ENCODE measurements at places on chromosomes 4 and X.

GRCh38 chrX:72297953-72298730 lies 7.6 kb downstream of the CITED1 start:
- DNase-seq: no peak

GRCh38 chr4:17103231-17103630 lies 204.8 kb upstream of the LDB2 start:
- no peak for DNase-seq

- no peak for DNase-seq
Observed at GRCh38 chrX:105229146-105229545, 8.7 kb upstream of the TEX13A start.

GRCh38 chrX:109732807-109733612 lies at the start of gene ACSL4:
Gene ACSL4, minus strand, starts transcription at chrX:109733257. Its CDS starts 49,894 bp downstream, at chrX:109683363.
- peak; percentile 53 for DNase-seq

- no peak for DNase-seq
Observed at GRCh38 chrX:137171626-137172025, 137.8 kb upstream of the GPR101 start.

DNA sequence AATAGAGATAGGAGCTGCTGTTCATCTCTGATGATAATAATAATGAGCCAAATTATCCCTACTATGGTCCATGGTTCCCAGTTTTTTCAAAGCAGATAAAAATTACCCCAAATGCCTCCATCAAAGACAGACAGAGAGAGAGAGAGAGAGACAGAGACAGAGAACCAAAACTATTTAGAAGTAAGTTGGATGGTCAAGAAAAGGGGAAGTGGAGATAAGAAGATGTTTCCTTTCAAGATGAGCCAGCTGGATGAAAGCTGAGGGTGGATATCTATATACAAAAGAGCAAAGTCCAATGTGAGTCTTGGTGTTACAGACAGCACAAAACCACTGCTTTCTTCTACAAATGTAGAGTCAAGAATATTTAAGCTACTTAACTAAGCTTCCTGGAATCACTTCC lies 173.9 kb downstream of the GRIA3 start:
- no peak for DNase-seq

DNA sequence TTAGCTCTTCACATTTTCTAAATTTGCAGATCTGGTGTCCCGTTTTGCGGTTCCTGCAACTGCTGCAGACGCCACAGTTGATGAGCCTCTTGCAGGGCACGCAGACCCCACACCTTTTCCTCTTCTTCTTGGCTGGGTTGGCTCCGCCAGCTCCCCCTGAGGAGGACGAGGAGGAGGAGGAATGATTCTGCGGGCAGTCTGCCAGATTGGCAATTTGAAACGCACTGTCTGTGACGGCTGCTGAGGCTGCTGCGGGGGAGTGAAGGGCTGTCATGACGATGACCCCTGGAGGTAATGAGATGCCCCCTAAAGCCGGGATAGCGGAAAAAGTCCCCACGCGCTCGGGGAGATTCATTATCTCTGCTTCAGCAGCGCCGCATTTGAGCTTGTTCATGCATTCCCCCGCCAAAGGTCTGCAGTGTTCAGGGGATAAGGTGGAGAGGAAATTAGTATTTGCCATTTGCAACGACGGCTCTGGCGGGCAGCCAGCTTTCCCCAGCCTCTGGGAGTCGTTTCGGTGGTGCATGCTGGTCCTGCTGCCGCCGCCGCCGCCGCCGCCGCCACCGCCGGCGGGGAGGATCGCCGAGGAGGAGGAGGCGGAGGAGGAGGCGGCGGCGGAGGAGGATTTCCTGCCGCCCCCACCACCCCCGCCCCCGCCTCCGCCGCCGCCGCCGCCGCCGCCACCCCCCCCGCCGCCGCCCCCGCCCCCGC lies 3.8 kb downstream of the CXXC4 start:
- peak; percentile 72 for DNase-seq

- DNase-seq: no peak
Observed at GRCh38 chr4:15237648-15238230, 190.1 kb upstream of the C1QTNF7 start.

DNA sequence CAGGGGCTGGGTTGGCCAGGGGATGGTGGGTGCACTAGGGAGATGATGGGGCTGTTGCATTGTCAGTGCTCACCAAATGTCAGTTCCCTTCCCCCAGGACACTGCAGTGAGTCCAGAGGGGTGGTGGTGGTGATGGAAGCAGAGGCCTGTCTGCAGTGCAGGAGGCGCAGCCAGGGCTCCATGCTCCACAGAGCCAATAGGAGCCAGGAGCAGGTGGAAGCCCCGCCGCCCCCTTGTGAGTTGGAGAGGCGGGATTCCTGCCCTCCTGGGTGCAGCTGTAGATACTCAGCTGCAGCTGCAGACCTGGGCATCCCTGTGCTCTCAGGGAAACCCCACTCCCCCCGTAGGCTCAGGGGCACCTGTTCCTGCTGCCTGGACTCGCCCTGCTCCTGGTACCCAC lies 284.7 kb downstream of the EVC2 start:
- DNase-seq: no peak

DNA sequence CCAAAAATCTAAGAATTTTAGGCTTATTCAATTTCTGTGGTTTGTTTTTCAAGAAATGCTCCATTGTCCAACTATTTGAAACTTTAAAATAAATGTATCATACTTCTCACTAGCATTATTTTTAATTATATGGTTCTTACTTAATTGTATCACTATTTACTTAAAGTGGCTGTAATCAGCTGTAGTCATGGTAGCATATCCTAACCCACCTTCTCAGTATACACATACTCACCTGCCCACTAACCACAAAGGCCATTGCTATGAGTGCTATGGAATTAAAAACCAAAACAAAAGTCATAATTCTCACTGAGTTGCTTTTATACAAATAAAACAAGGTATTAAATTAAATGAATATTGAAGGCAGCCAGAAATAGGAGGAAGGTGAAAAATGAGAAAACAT lies 5.0 kb downstream of the FBXO8 start:
- no peak for DNase-seq

- no peak for DNase-seq
Observed at GRCh38 chr4:155688860-155689259, 22.2 kb downstream of the GUCY1A1 start.

DNA sequence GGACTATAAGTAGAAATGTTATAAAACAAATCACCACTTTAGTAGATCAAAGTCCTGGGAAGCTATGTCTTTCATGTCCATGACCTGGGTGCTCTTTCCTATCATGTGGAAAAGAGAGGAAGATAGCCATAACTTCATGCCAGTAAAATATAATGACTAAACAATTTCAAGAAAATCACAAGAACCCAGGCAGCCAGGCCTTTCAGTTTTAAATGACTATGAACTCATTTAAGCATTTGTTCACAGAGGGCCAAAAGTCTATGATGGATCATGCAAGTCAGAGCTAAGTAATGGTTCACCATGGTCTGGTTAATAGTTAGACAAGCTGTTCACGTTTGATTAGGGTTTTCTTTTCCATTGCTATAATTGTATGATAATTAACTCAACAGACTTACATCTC lies 155.8 kb downstream of the PPARGC1A start:
- no peak for DNase-seq

- DNase-seq: no peak
Observed at GRCh38 chr4:12573716-12574115, 910.4 kb downstream of the RAB28 start.

DNA sequence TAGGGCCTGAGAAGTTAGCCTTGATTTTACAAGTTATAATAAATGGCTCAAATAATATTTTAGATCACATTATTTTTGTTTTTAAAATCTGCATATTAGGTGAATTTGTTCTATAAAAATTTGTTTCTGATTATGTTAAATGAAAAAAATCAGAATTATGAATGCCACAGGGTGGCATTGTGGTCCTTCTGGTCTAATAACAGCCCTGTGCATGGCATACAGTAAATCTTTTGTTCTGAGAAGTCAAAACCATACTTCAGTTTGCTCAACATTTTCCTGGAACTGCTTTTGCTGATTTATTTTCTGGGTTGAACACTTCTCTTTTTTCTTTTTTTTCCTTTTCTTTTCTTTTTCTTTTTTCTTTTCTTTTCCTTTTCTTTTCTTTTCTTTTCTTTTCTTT lies 101.0 kb upstream of the UBQLN2 start:
- DNase-seq: no peak

DNA sequence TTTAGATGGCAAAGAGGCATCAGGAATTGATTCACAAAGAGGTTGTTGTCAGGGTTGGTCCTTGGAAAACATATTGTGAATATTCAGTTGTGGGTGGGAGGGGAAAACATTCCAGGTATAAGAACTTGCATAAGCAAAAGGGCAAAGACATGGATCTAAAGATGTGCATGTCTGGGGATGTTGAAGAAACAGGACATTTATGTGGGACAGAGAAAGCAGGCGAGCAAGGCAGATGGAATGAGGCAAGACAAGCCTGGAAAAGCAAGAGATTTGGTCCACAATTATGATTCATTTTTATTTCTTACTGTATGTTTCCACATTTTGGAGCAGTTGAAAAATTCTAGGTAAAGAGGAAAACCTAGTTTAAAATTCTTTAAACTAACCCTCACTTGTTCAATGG lies 134.9 kb upstream of the CXXC4 start:
- no peak for DNase-seq

DNA sequence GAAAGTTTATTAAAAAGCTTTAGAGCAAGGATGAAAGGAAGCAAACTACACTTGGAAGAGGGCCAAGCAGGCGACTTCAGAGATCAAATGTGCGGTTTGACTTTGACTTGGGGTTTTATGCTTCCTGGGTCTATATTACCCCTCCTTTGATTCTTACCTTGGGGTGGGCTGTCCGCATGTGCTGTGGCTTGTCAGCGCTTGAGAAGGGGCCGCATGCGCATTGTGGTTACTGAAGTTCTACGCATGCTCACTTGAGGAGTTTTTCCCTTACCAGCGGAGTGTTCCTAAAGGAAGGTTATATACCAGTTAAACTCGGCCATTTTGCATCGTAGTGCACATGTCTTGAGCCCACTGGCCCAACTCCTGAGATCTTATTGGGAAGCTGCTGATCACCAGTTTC lies 9.9 kb downstream of the ZNF157 start:
- no peak for DNase-seq

- no peak for DNase-seq
Observed at GRCh38 chrX:24019448-24019847, 7.5 kb downstream of the KLHL15 start.

GRCh38 chrX:9465380-9466123 lies 694 bp downstream of the TBL1X start:
- no peak for DNase-seq

DNA sequence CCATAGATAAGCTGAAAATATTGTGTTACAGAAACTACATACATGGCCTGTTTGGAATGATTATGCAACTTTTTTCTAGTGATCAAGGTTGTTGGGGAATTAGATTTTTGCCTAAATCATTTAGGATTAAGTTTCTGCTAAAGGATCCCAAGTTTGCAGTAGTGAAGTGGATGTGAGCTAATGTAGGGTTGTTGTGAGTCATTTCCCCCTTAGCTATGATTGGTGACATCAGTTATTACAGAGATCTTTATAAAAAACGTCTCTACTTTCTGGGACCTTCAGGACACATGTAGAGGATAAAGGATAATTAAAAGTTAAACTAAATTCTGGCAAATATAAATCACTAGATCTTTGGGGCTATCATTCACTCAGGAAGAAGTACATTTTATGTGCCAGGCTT lies 133.3 kb downstream of the GATB start:
- peak; percentile 36 for DNase-seq

- DNase-seq: no peak
Observed at GRCh38 chr4:148778980-148779675, 336.9 kb upstream of the NR3C2 start.

GRCh38 chr4:150625033-150625432 lies 43.1 kb downstream of the MAB21L2 start:
- no peak for DNase-seq

- no peak for DNase-seq
Observed at GRCh38 chr4:42464550-42465094, 67.3 kb downstream of the SHISA3 start.

- DNase-seq: peak; percentile 67
Observed at GRCh38 chr4:168605411-168605810, 108.6 kb downstream of the PALLD start.

DNA sequence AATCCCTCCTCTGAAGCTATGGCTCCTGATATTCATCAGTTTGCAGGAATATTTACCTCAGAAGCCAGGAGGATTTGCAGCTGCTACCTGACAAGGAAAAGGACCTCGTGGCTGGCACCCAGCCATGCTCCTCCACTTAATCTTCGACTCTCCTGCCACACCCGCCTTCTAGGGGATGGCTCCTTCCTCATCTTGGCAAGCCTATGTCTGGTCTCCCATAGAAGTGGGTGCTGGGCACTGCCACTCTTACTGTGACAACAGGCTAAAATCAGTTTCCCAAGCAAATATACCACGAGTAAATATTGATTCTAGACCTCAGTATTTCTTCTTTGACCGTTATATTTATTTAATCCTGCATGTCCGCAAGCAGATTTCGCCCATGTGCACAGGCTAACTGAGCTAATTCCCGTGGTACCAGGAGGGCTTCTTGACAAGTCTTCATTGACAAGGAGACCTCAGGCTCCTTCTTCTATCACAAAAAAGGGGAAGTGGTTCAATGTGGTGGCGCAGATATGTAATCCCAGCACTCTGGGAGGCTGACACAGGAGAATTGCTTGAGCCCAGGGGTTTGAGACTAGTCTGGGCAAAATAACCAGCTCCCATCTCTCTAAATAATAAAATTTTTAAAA lies 52.6 kb upstream of the DCTD start:
- no peak for DNase-seq

DNA sequence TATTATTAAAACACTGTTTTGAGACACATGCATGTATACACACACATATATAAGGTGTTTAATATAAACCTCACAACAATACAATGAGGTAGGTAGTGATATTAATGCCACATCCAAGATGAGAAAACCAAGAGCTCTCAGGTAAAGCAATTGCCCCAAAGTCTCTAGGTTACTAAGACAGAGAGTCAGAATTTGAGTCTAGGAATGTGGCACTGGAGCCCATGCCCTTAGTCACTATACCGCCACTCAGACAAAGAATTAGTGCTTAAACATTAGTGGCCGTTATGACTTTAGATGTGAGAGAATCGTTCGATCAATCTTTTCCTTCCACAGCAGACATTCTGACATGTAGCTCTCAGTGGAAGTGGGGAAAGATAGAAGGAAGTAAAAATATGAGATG lies 108.2 kb upstream of the ACSL4 start:
- no peak for DNase-seq

GRCh38 chr4:19478791-19479190 lies 772.9 kb upstream of the SLIT2 start:
- DNase-seq: no peak

Data from kidney capillary endothelial cell (primary cell).